Caco-2 (cell line): ENCODE measurements at places on chromosomes 5 and 9. TPM values are rescaled to one million over a fixed set of nuclear protein-coding genes. Genes with fewer than 3 reads are reported as not detected.

DNAH5 gene
- total RNA-seq, result 0.14 TPM in 1 of 2 replicates, not detected in the other

GRCh38 chr5:141840826-141841360 is 37.3 kb downstream of the PCDH1 start:
- DNase-seq, result no peak

DNA sequence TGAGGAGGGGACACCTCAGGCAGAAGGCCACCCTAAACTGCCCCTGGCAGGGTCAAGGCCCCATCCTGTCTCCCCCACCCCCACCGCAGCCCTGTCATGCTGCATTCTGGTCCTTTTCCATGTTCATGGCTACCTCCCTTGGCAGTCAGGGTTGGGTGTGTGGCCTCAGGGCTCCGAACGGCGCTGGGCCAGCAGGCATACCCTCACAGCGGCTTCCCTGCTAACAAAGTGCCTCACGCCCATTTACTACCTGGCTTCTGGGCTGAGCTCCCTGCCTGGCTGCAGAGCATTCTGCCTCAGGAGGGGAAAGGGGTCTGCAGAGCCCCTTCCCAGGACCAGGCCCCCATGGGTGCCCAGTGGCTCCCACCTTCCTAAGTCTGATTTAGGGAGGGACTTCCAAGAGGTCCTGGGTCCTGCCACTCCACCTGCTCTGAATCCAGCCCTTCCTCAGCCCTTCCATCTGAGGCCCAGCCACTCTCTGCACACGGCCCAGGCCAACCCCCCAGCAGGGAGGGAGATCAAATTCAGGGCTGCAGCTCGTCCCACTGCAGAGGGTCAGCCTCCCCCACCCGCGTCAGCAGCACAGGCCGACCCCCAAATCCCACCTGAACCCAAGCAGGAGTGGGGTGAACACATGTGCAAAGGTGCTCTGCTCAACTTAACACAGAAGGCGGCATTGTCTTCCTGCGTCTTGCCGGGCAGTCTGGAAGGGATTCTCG is 115.9 kb upstream of the PHYKPL start:
- DNase-seq, result no peak

DNA sequence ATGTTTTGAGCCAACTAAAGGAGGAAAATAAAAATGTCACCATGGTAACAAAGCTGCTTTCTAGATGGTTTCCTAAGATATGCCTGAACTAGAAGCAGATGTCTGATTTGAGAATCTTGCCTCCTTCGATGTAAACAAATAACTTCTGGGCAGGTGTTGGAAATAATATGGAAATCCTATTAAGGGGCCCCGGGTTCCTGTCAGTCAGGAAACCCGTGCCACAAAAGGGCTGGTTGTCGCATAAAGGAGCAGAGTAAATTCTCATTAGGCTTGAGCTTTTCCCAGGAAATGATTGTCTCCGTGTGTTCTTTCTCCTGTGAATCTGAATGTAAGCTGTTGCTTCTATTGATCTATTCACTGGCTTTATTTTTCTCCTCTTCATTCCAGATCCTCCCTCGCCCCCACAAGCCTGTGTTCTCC is 90.8 kb downstream of the TLE4 start:
- no peak for DNase-seq

GRCh38 chr9:22452415-22453010 is 5.9 kb downstream of the DMRTA1 start:
- DNase-seq, result no peak

GRCh38 chr5:15285901-15286583 is 213.9 kb upstream of the FBXL7 start:
- no peak for DNase-seq

SCGB3A2 gene
- total RNA-seq, result not detected in 2 replicates

POU5F2 gene
- 0.59 and 0.95 TPM in 2 replicates for total RNA-seq

SEMA6A gene
- total RNA-seq, result 18.3 and 26.3 TPM in 2 replicates

DNA sequence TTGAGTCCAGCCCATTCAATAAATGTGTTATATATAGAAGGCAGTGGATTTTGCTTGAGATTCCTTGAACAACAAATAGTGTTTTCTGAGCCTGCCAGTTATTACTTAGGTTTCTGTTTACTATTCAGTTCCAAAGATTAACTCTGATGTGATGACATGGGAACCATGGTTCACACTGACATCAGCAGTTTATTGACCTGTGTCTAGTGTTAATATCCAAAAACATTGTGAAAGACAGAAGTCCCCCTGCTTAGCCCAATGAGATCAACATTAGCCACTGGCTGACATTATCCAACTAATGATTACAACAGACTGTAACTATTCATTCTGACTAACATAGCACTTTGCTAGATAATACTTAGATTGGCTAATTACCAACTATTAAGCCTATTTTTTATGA is 14.9 kb downstream of the APBA1 start:
- DNase-seq, result no peak

- no peak for DNase-seq
These were observed 12.8 kb downstream of the AKNA start for GRCh38 chr9:114374936-114375335.

GRCh38 chr9:17004500-17004899 is 130.3 kb upstream of the CNTLN start:
- no peak for DNase-seq

DNA sequence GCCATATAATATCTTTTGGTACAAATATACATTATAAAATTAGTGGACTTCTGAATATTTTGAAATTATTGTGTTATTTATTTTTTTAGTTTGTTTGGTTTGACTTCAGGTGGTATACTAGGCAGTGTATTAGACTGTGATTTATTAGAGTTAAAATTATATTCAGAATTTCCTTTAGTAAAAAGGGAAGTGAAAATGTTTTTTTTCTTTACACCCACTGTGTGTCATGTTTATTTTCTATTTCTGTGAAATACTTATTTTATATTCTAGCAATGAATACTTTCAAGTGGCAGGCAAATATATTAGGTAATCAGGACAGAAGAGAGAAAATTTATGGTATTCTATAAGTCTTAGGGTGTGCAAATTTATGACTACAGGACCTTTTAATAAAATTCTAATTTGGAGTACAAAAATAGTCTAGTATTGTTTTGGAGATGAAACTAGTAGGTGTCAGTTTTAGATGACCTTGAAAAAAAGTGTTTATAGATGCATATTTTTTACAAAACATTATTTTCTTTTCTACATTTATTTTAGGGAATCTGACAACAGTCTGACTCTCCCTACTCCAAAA is 8.8 kb downstream of the CSNK1G3 start:
- no peak for DNase-seq

B4GALT1 gene
- 104 and 121 TPM in 2 replicates for total RNA-seq

DNA sequence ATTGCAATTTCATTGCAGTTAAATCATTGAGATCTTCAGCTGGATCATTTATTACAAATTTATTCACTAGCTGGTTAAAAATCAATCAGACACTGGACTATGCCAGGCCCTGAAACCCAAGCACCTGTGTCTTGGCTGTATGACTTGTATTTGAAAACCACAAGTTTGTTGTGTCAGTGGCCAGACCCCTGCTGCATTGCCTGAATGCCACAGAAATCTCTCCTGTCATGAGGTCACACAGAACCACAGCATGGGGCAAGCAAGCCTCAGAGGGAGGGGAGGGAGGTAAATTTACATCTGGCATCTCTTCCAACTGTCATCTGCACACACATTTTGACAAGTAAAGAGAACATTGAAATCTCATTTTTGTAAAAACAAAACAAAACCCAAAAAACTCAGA is 90.0 kb downstream of the ARRDC3 start:
- DNase-seq, result no peak

DDX4 gene
- total RNA-seq, result 0.26 TPM in 1 of 2 replicates, not detected in the other
